ENCODE measurements at places on chromosomes 7 and 10.

DNA sequence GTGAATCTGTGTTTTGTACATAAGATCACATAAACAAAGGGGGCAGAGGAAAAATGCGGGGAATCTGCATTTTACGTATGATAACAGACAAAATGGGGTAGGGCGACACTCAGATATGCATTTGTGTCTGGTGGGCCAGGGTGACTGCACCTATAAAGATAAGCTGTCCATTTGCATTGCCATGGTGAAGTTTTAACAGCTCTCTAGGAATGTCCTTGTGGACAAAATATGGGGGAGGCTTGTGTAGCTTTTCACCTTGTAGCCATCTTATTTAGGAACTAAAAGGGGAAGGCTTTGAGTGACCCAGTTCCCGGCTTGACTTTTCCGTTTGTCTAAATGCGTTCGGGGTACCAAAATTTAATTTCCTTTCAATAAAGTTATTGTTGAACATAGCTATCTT lies 92.4 kb upstream of the AGBL3 start:
- no peak for ATAC-seq

GRCh38 chr10:47047127-47047504 lies 135.9 kb downstream of the PTPN20 start:
- ATAC-seq = no peak

DNA sequence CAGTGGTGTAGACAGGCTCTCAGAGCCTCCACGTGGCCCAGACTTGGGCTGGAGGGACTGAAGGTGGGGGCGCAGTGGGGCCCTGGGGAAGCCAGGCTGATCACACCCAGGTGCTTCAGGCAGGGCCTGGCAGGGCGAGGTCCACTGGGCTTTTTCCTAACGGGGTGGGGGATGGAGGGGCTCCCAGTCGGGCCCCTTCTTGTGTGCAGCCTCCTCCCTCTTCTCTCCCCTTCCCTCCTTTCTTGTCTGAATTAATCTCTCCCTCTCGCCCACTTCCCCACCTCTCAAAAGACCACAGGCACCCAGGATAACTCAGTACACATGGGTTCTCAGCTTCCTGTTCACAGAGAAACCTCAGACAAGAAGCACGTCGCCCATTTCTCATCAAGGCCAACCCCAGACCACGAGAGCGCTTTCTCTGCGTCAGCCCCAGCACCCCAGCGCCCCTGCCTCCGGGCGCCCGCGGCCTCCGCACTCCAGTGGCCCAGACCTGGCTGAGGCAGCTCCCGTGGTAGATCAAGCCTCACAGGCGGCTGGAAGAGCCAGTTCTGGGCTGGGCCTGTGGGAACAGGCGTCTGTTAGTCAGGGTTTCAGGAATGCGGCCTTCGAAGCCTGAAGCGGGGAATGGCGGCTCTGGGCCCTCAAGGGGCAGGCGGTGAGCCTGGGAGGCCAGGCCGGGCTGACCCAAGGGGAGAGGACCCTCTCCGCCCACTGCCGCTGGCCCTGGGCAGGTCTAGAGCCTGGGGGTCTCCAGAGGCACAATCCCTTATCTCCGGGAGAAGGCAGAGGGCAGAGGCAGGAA lies 50.6 kb downstream of the PWWP2B start:
- peak; percentile 48 for ATAC-seq

- no peak for ATAC-seq
Measured at GRCh38 chr10:129579228-129579627, 112.2 kb downstream of the MGMT start.

- ATAC-seq = no peak
Measured at GRCh38 chr7:3196629-3197400, 104.2 kb upstream of the SDK1 start.

DNA sequence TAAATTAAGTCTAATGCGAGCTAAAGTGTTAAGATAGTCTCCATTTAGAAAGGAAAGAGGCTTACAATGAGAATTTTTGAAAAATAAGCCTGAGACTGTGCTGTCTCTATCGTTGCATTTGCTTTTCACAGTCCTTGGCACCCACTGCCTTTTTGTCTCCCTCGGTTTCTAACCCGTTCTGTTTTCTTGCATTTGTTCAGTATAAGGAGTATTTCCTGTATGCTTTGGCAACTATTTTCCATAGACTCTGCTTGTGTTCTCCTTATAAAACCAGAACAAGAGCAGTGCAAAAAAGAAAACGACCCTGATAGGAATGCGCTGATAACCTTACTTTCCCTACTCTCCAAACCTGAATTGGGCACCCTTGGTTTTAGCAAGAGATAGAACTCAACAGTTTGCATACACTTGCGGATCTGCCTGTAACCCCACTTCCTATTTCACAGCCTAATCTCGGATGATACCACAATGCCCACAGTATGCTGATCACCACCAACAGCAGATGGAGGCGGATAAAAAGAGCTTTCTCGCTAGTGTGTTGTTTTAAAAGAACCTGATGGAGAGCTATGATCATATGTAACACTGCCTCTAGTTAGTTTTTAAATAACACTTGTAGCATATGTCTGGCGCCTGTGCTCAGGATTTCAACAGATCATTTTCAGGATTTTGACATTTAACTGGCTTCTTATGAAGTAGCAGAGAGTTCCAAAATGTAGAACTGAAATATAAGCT lies 1.6 kb upstream of the ARHGAP12 start:
- no peak for ATAC-seq

- ATAC-seq = no peak
Measured at GRCh38 chr10:13857451-13857850, 270.7 kb downstream of the PRPF18 start.

- ATAC-seq = no peak
Measured at GRCh38 chr7:148665221-148665620, 33.5 kb upstream of the CUL1 start.

DNA sequence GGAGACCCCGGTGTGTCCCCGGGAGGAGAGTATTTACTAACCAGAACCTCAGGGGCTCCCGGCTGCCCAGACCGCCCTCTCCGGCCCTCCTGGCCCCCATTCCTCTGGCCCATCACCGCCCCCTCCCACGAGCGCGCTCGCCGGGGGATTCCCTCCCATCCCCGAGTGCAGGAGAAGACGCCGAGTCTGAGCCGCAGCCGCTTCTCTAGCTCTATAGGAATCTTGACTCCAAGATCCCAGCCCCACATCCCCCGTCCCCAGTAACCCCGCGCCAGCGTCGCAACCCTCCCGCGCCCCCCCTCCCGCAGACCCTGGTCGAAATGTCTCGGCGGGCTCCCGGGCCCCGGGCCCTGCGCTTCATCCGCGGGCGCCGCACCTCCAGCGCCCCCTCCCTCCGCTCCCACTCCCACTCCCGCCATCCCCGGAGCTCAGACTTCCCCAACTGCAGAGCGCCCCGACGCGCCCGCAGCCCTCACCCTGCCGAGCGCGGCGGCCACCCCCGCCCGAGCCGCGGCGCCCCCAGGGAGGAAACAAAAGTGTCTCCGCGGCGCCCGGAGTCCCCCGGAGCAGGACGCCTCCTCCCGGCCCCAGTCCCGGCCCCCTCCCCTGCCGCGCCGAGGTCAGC lies 541 bp downstream of the ELMO1 start:
- ATAC-seq = peak; percentile 42

DNA sequence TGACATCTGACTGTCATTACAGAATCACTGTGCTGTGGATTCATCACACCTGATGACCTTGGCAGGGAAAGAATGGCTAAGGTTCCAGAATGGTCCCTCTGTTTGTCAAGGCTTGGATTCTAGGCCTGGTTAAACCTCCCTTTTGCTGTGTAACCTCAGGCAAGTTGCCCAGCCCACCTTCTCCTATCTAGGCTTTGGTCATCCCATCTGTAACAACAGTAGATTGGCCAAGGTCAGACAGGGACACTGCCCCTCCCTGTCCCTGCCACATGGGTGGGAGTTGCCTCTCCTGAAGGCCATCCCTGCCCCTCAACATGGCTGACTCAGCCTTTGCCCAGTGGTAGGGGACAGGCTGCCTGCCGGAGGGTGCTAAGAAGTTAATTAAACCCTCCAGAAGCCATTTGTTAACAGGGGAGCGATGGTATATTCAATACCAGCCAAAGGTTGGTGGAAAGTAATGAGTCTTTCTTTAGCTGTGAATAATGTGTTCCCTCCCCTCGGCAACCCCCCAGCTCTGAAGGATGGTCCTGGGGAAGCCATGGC lies 149.8 kb upstream of the PCBD1 start:
- no peak for ATAC-seq

- peak; percentile 28 for ATAC-seq
Measured at GRCh38 chr10:11610826-11611247, 613 bp downstream of the USP6NL start.

- no peak for ATAC-seq
Measured at GRCh38 chr7:112423987-112424386, 26.3 kb upstream of the IFRD1 start.

DNA sequence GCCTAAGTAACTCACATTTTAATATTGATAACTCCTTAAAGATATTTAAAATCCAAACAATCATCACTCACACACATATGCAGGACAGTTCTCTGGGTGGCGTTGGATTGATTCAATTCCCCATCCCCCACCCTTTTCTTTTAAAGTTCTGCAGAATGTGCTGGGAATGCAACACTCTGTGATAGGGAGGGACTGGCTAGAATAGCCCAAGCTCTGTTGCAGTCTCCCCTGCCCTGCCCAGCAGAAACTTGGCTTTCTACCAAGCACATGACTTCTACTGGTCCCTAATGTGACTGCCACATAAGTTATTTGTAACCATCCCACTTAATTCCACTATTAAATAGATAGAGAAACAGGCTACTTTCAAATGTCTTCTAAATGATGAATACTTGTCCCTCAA lies 55.2 kb downstream of the TWIST1 start:
- ATAC-seq = peak; percentile 40

DNA sequence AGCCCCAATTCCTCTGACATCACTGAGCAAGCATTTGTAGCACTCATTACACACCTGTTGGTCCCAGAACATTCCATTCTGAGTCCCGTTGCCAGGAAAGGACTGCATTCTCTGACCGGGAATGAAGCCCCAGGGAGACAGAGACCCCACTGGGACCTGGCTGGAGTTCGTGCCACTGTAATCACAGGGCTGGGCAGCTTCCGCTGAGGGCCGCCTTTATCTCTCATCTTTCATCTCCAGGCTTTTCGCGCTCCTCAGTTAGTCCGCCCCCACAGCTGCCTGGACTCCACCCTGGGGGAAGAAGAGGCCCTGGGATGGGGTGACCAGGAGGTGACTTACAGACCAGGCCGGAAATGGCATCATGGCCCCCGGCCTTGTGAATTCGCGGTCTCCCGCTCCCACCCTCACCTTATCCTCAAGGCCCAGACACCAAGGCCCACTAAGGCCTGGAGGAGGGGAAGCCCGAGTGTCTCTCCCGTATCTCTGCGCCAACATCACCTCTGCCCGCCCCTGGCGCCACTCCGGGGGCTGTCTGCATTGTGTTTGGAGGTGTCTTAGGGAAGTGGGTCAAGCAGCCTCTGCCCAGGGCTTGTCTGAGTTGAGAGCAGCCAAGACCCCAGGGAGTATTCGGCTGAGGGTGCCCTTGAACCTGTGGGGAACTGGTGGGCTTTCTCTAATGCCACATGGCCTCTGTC lies 75.4 kb downstream of the PROSER2 start:
- peak; percentile 17 for ATAC-seq

- no peak for ATAC-seq
Measured at GRCh38 chr10:1650542-1651269, 86.6 kb downstream of the ADARB2 start.
